Neuronal stem cell (in vitro differentiated cells): ENCODE measurements at places on chromosomes 6 and 20.

DNA sequence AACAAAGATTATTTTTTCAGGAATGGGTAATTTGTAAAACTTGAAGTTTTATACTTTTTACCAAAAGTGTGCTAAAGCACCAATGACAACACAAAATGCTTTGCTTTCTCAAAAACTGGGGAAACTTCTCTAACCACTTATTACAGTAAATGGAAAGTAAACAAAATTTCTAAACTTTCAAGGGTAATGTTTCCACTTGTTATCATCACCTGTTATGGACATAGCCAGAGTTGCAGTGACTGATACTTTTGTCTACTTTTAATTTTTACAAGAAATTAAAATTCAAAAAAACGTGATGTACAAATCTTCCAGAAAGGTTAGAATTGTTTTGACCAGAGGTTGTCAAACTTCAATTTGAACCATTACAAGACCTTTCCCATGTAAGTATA lies 99.9 kb downstream of the JAG1 start:
- DNase-seq: no peak

GRCh38 chr6:169048865-169049205 lies 204.8 kb downstream of the THBS2 start:
- no peak for DNase-seq

DNA sequence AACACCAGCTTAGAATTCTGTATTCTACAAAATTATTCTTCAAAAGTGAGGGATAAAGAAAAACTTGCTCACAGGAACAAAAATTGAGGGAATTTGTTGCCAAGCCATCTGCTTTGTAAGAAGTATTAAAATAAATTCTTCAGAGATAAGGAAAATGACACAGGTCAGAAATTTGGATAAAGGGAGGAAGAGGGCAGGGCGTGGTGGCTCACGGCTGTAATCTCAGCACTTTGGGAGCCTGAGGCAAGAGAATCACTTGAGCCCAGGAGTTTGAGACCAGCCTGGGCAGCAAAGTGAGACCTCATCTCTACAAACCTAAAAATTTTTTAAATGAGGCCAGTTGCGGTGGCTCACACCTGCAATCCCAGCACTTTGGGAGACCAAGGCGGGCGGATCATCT lies 11.8 kb downstream of the SMIM28 start:
- DNase-seq: no peak

DNA sequence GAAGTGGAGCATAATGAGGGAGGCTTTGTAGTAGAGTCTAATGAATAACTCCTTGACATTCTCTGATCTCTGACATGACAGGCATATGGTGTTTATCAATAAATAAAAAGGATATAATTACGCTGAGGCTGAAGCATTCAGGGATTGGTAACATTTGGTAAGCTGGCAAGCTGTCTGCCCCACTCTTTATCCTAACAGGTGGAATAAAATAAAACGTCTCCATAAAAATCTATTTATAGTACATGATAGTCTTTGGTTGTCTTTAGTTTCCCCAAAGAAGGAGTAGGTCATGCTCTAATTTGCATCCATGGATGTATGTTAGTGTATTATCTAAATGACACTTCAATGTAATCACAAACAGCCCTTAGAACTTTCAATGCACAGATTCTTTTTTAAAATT lies 30.9 kb upstream of the RBM24 start:
- no peak for DNase-seq

DNA sequence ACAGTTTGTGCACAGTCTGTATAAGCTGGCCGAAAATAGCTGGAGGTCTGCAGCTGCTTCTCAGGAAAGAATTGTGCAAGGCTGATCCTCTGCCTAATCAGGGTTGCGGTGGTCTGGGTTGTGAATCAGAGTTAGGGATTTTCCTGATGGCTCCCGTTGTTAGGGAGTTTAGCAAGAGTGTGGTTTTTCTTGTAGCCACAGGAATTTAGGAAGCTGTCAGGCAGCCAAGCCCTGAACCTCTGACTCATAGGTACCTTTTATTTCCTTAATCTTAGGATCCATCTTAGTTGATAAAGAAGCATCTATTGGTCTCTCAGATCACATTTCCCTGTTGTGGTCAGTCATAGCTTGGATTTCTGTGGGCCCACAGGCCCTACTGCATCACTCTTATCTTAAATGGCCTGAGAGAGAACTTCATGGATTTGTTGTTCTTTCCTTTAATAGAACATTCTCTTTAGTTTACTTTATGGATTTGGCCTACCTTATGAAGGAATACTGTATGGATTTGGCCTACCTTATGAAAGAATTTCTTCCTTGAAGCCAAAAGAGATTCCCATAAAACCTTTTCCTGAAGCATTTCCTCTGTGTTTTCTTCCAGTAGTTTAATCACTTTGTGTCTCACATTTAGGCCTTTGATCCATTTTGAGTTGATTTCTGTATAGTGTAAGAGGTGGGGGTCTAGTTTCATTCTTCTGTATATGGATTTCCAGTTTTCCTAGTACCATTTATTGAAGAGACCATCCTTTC lies 10.3 kb downstream of the KIF25 start:
- no peak for DNase-seq

DNA sequence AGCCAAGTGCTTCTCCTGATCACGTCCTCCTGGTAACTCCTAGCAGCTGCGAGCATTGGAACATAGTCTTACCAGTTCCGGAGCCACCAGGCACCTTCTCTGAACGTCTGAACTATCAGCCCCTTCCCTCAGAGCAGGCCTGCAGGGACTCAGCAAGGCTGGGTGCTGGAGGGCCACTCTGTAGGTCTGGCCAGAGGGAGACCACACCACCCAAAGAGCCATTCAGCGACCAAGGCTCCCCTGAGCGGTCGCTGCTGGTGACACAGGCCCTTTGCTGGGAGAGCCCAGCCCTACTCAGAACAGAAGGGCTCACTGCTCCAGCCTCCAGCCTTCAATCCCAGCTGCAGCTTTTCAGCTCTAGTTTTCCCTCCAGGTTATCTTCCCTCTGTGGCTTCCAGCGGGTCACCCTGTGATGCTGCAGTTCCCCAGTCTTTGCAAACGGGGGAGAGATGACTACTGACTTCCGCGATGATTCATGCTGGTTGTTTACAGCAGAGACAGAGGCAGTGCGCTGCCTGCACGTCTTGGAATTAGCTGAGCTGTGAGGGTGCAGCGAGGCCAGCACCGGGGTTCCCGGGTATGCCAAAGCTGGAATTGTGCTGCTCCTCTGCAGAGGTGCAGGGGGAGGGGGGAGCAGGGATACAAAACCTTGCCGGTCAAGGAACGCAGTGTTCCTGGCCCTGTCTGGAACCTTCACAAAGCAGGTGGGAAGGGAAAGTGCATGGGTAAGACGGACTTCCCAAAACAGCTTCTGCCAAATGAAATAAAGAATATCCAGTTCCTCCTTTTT lies 161.4 kb downstream of the LY86 start:
- no peak for DNase-seq

DNA sequence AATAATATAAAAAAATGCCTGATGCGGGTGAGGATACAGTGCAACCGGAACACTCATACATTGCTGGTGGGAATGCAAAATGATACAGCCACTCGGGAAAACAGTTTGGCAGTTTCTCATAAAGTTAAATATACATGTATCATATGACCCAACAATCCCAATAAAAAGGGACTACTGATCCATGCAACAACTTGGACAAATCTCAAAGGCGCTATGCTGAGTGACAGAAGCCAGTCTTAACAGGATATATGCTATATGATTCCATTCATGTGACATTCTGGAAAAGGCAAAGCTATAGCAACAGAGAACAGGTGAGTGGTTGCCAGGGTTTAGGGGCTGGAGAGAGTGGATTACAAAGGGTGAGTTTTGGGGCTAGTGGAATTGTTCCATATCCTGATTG lies 170.2 kb upstream of the MLN start:
- no peak for DNase-seq

DNA sequence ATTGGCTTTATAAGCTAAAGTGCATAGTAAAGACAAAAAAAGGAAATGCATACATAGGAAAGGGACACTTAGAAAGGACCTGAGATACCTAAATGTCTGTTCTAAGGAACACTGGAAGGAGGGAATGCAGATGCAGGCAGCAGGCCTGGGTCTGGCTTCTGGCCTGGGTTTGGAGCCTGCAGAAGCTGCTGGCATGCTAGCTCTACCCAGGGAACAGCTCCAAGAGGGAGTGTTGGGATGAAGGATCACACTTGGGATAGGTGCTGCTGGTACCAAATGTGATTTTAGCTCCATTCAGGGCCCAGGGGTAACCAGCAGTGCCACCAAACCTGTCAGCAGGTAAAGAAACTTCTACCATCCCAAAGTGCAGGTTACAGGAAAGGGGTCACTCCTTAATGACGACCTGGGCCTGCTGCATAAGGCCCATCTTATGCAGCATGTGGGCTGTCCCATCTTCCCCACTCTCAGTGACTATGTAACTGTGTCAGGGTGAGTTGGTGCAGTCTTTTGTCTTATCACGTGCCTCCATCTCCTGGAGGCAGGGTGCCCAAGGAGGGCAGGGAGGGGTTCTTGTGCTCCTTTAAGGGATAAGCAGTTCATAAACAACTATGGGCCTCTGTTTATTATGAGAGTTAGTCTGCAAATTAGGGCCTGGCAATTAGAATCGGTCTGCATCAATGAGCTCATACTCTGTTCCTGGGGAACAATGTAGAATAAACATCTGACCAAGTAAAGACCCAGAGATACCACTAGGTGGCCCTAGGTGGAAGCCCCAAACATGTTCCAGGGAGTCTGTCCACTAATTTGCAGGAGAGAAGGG lies 26.9 kb downstream of the DDX27 start:
- no peak for DNase-seq

- peak; percentile 48 for DNase-seq
Measured at GRCh38 chr6:25017932-25018567, 82.3 kb upstream of the RIPOR2 start.

- DNase-seq: no peak
Measured at GRCh38 chr20:11522366-11522741, 395.3 kb upstream of the BTBD3 start.

GRCh38 chr6:136923116-136923953 lies 1.2 kb downstream of the SLC35D3 start:
- no peak for DNase-seq

DNA sequence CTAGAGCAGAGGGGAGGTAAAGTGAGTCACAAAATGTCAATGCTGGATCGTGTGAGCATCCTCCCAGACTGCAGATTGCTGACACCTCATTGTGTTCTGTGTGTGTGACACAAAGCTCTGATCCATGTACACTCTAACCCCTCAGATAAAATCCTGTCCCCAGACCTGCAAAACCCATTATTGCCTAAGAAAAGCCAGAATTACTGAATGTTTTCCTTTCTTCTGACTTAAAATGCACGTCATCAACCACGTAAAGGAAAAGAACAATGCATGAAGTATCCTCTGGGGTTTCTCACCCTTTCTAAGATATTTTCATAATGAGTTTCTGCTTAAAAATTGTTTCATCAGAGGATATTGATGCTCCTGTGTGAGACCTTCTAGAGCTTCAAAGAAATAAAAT lies 218.0 kb upstream of the PREP start:
- DNase-seq: no peak
